ENCODE measurements at places on chromosomes 2 and 18. TPM values are rescaled to one million over a fixed set of nuclear protein-coding genes. Genes with fewer than 3 reads are reported as not detected.
A peak's percentile ranks its signal among the peaks of the same experiment; 100 is the strongest.

DNA sequence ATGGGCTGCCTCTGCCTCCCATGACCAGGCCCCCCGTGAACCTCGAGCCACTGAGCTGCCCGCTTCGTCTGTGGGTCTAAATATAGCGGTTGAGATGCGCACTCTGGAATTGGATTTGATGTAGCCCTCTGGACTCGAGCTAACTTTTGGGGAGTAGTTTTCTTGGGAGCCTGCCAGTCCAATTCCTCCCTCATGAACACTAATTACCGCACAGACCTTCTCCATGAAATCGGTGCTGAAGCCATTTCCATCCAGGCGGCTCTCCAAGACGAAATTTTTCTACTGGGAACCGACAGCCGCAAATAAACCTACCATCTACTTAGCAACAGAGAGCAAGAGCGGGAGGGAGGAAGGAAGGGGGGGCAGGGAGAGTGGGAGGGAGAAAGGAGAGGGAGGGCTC is 63.6 kb downstream of the CELF4 start:
- H3K4me3 ChIP-seq, result no peak overlapping the region
- H3K36me3 ChIP-seq, result no peaks in the 10 kb centered on the region
- no peaks in the 10 kb centered on the region for H3K27me3 ChIP-seq
- no peak for DNase-seq

GRCh38 chr2:203692031-203692710 is 14.3 kb upstream of the CD28 start:
- H3K27ac ChIP-seq, result peak overlapping the region; percentile 12
- no peaks in the 10 kb centered on the region for H3K27me3 ChIP-seq
- no peak overlapping the region for H3K4me3 ChIP-seq
- H3K4me1 ChIP-seq, result peaks cover 7% of the 10 kb centered on the region
- DNase-seq, result peak; percentile 60

DNA sequence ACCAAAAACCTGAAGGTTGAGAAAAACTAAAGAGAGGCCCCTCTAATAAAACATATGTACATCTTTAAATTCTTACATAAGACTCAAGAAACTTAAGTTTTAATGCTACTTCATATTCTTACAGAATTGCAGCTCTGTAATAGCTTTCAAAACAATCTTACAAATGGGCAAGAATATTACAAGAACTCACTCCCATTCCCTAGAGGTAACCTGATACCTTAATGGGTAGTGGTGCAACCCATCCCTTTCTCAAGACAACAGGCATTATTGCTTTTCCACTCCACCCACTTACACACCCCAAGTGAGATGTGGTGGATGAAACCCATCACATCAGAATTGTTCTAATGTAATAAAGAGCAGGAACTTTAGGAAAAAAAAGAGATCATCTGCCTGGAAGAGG is 103.7 kb downstream of the RBMS1 start:
- H3K27ac ChIP-seq, result no peak overlapping the region
- no peaks in the 10 kb centered on the region for H3K27me3 ChIP-seq
- H3K36me3 ChIP-seq, result no peaks in the 10 kb centered on the region
- H3K4me1 ChIP-seq, result peaks cover 16% of the 10 kb centered on the region
- no peak overlapping the region for H3K4me3 ChIP-seq

DNA sequence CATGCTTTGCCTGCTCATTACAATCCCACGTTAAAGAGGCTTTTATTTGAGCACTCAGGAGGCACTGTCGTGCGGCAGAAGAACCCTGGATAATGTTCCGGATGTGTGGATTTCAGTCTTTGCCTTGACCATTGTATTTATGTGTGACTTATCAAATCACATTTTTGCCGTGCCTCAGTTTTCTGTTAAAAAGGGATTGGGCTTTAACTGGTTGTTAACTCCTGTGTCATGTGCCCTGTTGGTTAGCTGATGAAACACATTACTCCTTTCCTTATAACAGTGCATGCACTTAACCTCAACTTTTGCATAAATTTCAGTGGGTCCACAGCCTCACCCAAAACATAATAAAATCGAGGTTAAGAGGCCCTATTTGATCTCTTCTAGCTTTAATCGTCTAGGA is 52.7 kb downstream of the NAB1 start:
- no peak overlapping the region for H3K4me3 ChIP-seq
- no peak overlapping the region for H3K27ac ChIP-seq
- no peaks in the 10 kb centered on the region for H3K36me3 ChIP-seq
- no peak for DNase-seq
- H3K27me3 ChIP-seq, result no peaks in the 10 kb centered on the region
- H3K4me1 ChIP-seq, result peaks cover 3% of the 10 kb centered on the region

DNA sequence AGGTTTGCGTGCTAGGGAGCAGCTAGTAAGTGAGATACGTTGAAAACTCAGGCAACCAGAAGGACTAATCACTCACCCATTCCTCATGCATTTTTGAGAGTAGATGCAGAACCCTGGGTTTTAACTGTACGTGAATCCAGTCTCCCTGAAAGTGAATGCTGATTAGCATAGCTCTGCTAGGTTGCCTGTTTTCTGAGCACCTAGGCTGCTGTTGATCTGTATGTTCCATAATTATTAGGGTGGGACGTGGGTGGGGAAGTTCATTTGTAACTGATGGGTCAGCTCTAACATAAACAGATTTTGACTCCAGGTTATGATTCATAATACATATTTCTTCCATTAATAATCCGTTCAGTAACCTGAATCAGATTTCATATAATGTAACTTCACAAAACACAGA is 379.0 kb upstream of the FANCL start:
- no peaks in the 10 kb centered on the region for H3K27me3 ChIP-seq
- no peak overlapping the region for H3K27ac ChIP-seq
- H3K36me3 ChIP-seq, result no peaks in the 10 kb centered on the region
- no peak overlapping the region for H3K4me3 ChIP-seq

- no peak overlapping the region for H3K4me3 ChIP-seq
- no peaks in the 10 kb centered on the region for H3K27me3 ChIP-seq
- peak; percentile 98 for DNase-seq
- H3K4me1 ChIP-seq, result peaks cover 21% of the 10 kb centered on the region
These were observed 19.8 kb downstream of the BIN1 start for GRCh38 chr2:127086990-127087790.

- H3K4me3 ChIP-seq, result no peak overlapping the region
- H3K36me3 ChIP-seq, result no peaks in the 10 kb centered on the region
- no peak for DNase-seq
- H3K4me1 ChIP-seq, result peaks cover 4% of the 10 kb centered on the region
- H3K27ac ChIP-seq, result no peak overlapping the region
These were observed 61.9 kb upstream of the SH3RF3 start for GRCh38 chr2:109066917-109067597.

GRCh38 chr2:221958224-221958623 is 340.6 kb downstream of the PAX3 start:
- no peak for DNase-seq
- H3K27ac ChIP-seq, result no peak overlapping the region
- H3K4me1 ChIP-seq, result no peaks in the 10 kb centered on the region
- H3K27me3 ChIP-seq, result no peaks in the 10 kb centered on the region
- no peak overlapping the region for H3K4me3 ChIP-seq

DNA sequence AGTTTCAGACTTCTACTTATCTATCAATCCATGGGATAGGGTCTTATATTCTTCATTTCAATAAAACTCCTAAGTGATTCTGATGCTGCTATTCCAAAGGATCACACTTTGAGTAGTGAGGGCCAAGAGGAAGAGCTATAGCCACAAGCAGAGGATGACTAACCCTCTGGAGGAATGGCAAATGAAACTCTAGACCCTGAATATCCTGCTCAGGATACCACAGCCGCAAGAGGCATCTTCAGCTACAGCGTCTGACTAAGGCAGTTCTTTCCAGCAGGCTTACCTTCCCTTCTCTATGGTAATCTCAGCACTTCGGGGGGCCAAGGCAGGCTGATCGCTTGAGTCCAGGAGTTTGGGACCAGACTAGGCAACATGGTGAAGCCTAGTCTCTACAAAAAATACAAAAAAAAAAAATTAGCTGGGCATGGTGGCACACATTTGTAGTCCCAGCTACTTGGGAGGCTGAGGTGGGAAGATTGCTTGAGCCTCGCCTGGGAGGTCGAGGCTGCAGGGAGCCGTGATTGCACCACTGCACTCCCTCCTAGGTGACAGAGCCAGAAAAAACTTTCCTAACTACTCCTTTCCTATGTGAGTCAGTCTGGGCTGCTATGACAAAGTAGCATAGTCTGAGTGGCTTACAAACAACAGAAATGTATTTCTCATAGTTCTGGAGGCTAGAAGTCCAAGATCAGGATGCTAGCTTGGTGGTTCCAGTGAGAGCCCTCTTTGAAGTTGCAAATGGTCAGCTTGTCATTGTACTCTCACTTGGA is 371.9 kb downstream of the IRS1 start:
- no peak for DNase-seq
- no peaks in the 10 kb centered on the region for H3K36me3 ChIP-seq
- no peak overlapping the region for H3K4me3 ChIP-seq
- H3K27ac ChIP-seq, result no peak overlapping the region
- H3K4me1 ChIP-seq, result peaks cover 2% of the 10 kb centered on the region

GRCh38 chr2:172698041-172698863 is 37.4 kb upstream of the RAPGEF4 start:
- no peaks in the 10 kb centered on the region for H3K36me3 ChIP-seq
- H3K4me1 ChIP-seq, result no peaks in the 10 kb centered on the region
- DNase-seq, result no peak

DNA sequence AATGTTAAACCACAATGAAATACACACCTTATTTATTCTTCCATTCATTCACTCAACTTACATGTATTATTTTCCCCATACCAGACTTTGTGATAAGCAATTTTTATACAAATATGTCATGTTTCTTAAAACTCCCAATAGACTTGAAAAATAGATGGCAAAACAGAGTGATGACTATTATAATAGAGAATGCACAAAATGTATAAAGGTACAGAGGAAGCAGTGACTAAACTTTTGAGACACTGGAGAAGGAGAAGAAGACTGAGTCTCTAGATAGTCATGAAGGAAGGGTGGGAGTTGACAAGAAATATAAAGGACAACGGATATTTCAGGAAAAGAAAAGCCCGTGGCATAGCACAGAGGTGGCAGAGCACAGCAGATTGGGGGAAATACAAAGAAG is 198.1 kb upstream of the SLC39A10 start:
- H3K27ac ChIP-seq, result no peak overlapping the region
- H3K36me3 ChIP-seq, result no peaks in the 10 kb centered on the region
- no peak overlapping the region for H3K4me3 ChIP-seq
- no peaks in the 10 kb centered on the region for H3K4me1 ChIP-seq

DNA sequence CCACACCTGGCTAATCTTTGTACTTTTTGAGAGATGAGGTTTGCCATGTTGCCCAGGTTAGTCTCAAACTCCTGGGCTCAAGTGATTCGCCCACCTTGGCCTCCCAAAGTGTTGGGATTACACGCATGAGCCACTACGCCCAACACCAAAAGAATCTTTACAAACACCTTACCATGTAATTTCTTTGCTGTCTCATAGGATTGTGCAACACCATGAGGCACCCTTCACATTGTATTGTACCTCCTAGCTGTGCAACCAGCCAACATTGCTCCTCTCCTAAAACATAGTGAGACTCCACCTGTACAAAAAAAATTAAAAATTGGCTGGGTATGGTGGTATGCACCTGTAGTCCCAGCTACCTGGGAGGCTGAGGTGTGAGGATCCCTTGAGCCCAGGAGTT is 3.1 kb upstream of the MFSD6 start:
- no peak for DNase-seq
- H3K36me3 ChIP-seq, result no peaks in the 10 kb centered on the region
- H3K27me3 ChIP-seq, result peaks cover 9% of the 10 kb centered on the region
- no peak overlapping the region for H3K27ac ChIP-seq

- no peaks in the 10 kb centered on the region for H3K27me3 ChIP-seq
- H3K27ac ChIP-seq, result no peak overlapping the region
- H3K36me3 ChIP-seq, result no peaks in the 10 kb centered on the region
- no peak for DNase-seq
These were observed 3.3 kb upstream of the ZNF532 start for GRCh38 chr18:58861353-58861752.

DNA sequence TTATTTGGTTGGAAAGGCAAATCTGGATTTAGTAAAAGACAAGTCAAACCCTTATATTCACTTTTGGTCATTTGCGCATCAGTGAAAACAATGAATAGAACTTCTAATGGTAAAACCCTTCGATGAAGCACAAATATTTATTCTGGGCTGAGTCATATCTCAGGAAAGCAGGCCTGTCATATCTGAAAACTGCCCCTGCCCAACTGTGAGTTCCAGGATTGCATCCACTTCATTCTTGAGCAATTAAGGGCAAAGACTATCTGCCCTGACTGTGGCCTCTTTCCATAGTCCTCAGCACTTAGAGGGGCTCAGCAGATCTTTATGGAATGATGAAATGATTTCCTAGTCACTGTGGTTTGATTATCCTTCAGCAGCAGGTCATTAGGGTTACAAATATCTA is 795.2 kb upstream of the ID2 start:
- H3K27me3 ChIP-seq, result no peaks in the 10 kb centered on the region
- no peaks in the 10 kb centered on the region for H3K36me3 ChIP-seq
- no peak for DNase-seq
- H3K4me3 ChIP-seq, result no peak overlapping the region
- no peak overlapping the region for H3K27ac ChIP-seq

- H3K4me3 ChIP-seq, result no peak overlapping the region
- no peaks in the 10 kb centered on the region for H3K36me3 ChIP-seq
- no peaks in the 10 kb centered on the region for H3K27me3 ChIP-seq
- H3K4me1 ChIP-seq, result peaks cover 10% of the 10 kb centered on the region
These were observed 25.4 kb upstream of the RHOB start for GRCh38 chr2:20421336-20421987.

DNA sequence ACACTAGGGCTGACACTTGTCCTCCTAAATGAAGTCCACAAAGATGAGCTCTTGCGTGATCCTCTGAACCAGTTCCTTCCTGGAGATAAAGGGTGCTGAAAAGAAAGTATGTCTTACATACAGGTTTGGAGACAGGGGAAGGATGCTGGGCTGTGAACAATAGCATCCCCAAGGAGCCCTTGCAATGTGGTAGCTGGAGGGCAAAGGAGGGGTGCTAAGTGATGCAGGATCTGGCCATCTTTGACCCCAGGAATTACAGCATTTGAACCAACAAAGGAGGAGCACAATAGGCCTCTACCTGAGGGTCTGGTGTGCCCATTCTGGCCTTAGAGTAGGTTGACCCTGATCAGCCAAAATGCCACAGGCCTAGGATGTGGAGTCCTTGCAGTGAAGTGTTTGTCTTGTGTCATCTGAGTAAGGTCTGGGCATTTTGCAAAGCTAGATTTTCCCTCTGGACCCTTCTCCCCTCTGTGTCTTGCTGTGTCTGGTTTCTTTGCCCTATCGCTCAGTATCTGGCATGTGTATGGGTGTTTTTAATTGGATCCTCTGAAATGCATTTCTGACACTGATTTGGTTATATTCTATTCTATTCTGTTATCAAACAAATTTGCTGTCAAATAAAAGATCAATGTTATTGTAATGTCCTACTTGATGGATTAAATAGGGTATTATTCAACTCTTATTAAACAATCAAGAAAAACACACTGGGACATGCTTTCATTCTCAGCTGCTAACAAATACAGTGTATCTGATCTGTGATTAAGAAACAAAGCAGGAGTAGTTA is 364.8 kb upstream of the MEIS1 start:
- no peaks in the 10 kb centered on the region for H3K27me3 ChIP-seq
- DNase-seq, result no peak
- H3K4me1 ChIP-seq, result no peaks in the 10 kb centered on the region
- no peaks in the 10 kb centered on the region for H3K36me3 ChIP-seq
- no peak overlapping the region for H3K4me3 ChIP-seq

- no peak overlapping the region for H3K4me3 ChIP-seq
- peak; percentile 9 for DNase-seq
- no peak overlapping the region for H3K27ac ChIP-seq
- peaks cover 15% of the 10 kb centered on the region for H3K27me3 ChIP-seq
- no peaks in the 10 kb centered on the region for H3K4me1 ChIP-seq
- H3K36me3 ChIP-seq, result no peaks in the 10 kb centered on the region
These were observed 1.4 kb downstream of the ST8SIA5 start for GRCh38 chr18:46755315-46756024.

Gene ROCK2
- total RNA-seq, result 58.3 TPM

Gene CD8A
- total RNA-seq, result 5.9 TPM

Gene CENPA
- 0.63 TPM for total RNA-seq

Gene ITM2C
- 1,131 TPM for total RNA-seq

Gene HADHB
- 132 TPM for total RNA-seq

Gene SLC19A3
- total RNA-seq, result 4.4 TPM

Measured in kidney (tissue), 22 donors.